Endothelial cell of umbilical vein (primary cell): ENCODE measurements at places on chromosomes 12 and 14.

DNA sequence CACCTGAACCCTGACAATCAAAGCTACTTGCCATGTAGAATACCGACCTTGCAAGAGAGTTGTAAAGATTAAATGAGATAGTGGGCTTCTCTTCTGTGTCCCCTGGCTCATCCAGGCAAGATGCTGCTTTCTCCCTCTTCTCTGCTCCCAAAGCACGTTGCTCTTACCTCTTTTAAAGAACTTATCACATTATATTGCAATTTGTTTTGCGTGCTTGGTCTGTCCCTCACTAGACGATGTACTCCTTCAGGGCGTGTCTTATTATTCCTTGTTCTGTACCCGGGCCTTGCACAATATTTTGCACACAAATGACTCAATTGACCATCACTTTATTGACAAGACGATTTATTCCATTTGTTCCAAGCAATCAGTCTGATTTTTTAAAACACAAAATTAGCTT, 3.3 kb downstream of the DCN start:
- DNase-seq = no peak

DNA sequence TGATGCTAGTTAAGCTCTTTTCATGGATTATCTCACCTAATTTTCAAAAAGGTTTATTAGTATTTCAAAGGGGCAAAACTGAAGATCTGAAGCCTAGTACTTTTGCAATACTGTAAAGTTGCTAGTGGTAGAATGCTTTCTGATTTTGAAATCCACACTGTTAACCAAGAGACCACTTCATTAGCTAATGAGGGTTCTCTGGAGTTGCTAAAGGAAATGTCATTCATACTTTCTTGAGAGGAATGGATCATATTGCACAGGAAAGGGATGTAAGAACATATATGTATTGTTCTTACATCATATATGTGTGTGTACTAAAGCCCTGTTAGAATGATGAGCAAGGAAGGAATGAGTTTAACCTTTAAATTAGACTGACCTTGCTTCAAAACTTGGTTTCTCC, 39.0 kb upstream of the LDHB start:
- DNase-seq = no peak

- no peak for DNase-seq
These were observed 54.9 kb upstream of the IGF1 start for GRCh38 chr12:102535306-102535705.

DNA sequence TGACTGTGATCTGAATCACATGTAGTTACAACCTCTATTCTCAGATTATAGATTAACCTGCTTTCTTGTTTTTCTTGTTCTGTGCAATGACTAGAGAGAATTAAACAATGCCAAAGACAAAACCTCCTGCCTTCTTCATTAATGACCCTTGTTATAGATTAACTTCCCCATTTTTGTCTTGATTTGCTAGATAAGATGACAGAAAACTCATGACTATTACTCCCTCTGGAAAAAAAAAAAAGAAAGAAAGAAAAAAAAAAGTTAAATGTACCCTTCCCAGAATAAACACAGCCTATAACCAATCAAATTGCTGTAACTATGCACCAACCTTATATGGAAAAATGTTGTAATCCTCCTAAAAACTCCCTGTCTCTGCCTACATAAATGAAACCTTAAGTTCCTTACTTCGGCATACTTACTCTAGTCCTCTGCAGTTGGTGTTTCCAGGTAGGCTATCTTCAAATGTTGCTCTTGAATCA, 41.1 kb upstream of the PCED1B start:
- no peak for DNase-seq

GRCh38 chr12:28568118-28568517, 377.9 kb downstream of the CCDC91 start:
- DNase-seq = no peak

DNA sequence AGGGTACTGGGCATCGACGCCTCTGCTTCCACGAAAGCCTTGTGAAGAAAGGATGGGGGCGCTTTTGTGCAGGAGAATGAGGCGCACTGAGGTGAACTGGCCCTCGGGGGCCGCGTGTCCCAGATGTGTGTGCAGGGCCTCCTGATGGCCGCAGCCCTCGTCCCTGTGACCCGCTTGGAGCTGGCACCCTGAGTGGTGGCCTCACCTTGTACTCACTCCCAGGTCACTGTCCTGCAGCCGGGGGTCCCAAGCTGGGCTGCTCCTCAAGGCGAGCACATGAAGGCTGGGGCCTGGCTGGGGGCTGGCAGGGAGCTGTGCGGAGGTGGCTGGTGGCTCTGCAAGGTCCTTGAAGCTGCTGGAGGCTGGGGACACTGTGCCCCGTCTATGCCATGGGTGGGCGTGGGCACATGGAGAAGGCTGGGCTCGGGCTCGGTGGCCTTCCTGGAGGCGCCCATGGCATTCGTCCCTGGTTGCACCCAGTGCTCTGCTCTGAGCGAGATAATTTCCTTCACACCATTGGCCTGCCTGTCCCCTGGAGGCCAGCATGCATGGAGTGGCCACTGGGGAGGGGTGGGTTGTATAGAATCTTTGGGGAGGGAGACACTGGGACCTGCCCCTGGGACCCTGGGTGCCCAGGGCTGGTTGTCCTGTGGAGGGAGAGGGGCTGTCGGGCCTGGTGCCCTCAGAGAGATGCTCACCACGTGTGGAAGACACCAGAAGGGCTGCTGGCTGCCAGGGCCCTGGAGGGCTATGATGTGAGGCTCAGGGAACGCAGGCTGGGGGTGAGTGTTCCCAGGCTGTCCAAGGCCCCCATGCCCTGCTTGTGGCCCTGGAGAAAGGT, 79.3 kb downstream of the TMEM121 start:
- no peak for DNase-seq

DNA sequence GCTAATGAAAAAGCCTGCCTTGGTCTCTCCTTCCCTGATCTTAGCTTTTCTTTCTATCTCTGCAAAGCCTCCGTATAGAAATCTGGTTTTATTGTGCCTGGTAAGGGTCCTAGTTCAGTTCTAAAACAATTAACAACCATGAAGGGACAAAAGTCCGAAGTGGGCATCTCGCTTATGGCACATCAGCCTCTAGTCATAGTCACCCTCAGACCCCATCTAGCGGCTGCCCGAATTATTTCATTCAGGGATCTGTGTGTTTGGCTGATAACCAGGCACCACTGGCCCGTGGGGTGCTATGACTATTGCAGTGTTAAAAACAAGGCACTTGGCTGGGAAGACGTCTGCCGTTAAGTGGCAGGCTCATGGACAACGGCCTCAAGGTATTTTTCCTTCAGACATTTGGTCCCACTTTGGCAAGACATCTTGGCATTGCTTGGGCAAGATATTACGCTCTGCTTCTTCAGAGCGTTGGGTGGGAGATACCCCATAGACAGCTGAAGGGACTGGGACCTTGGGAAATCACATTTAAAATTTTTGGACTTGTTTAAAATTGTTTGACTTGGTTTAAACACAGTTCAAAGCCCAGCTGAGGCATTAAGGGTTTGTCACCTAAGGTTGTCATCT, 87.1 kb downstream of the SINHCAF start:
- DNase-seq = peak; percentile 67

DNA sequence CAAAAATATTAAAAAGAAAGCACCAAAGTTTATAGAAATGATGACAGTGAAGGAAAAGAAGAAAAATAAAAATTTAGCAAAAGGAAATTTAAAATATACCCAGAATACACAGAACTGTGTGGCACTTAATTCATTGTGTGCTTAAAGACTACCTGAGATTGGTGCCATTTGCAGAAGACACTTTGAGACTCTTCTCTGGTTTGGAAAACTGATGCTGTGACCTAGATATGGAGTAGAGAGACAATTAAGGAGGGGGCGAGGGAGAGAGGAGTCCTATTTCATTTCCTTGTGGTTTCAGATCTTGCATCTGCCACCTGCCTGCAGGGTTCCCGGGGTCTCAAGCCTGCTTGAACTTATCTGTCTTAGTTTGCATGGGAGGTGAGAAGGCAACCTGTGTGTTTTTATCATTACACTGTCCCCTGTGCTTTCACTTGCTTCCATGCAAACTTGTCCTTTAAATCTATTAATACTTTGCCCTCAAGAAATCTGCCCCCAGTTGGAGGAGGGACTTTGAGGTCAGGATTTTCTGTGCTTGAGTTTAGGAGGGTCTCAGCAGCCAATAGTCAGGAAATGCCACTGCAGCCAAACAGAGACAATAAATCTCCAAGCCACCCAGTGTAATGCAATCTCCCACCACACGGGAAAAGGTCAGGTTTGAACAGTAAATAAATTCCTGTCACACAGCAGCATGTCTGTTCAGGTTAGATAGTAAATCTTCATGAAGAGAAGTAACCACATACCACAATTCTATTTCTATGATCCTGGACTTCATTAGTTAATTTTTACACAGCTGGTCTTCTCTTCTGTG, 119.4 kb downstream of the CAND1 start:
- DNase-seq = no peak

DNA sequence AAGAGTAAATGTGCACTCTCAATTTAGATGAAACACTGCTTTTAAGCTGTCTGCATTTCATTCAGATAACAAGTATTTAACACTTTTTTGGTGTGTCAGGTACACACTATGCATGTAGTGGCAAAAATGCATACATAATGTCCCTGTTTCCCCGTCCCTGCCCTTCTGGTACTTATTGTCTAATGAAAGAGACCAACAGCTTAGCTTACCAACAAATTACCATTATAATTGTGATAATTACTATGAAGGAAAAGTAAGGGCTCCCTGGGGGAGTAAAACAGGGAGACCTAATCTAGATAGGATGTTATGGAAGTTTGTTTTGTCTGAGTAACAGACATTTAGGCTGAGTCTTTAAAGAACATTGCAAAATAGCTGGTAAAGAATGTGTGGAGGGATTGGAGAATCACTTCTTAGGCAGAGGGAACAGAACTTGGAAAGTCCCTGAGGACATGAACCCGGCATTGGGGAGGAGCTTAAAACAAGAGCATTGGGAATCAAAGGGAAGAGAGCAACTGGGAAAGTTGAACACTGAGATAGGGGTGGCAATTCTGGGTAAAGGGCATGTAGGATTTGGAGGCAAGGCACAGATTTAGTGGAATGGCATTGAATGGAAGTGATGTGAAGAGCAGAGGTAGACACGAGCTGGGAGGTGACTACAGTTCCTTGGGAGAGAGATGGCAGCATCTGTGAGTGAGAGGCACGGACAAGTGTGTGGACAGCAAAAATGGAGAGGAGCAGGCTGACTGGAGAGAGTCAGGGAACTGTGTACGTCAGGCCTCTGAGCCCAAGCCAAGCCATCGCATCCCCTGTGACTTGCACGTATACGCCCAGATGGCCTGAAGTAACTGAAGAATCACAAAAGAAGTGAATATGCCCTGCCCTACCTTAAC, 181.6 kb downstream of the GRIP1 start:
- DNase-seq = no peak

DNA sequence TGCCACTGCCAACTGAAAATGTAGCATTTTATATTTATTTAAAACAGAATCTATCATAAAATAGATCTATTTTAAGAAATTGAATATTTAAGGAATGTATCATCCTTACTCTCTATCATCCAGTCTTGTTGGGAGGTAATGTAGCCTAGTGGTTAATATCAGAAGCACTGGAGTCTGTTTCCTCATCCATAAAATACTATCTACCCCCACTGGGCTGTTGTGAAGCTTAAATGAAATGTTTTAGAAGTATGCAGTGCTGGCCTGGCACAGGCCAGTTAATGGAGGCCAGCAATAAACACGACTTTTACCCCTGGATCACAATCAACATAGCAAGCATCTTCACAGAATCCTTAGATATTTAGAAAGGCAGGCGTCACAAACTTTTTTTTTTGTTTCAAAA, 188.0 kb downstream of the CAND1 start:
- no peak for DNase-seq

DNA sequence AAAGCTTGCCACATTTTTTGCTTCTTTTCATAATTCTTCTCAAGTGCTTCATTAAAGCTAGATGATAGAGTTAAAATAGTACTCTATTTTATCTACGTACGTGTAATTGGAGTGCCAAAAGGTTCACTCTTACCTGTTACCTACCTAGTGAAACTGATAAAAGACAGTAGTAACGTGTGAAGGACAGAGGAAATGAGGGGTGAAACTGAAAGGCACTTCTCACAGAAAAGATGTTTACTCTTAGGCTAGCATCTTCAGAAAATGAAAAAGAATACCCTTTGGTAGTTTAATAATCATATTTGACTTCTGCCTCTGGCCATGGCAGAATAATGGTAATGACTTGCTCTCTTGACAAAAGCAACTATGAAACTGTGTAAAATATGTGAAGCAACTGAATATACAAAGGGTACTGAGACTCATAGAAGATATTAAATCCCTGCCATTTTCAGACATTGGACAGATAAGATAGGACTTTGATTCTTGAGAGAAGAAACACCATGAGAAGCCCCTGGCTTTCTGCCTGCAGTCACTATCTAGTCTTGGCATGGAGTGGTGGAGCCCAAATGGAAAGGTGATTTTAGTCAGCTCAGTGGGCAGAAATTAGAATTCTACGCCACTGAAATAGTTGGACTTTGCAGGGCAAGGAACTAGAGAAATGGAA, 6.3 kb upstream of the EVL start:
- no peak for DNase-seq

- no peak for DNase-seq
These were observed 1.3 kb downstream of the RITA1 start for GRCh38 chr12:113186666-113187325.

DNA sequence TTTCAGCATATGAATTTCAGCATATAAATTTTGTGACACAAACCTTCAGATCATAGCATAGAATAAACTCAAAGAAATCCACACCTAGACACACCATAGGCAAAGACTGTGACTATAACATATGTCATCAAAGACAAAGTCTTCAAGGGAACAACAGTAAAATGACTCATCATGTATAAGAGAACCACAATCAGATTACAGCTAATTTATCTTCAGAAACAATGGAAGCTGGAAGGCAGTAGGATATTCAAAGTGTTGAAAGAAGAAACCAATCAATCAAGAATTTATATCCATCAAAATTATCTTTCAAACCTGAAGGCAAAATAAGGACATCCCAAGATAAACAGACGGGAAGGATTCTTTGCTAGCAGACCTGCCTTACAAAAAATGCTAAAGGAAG, 29.0 kb downstream of the DLK1 start:
- DNase-seq = no peak

DNA sequence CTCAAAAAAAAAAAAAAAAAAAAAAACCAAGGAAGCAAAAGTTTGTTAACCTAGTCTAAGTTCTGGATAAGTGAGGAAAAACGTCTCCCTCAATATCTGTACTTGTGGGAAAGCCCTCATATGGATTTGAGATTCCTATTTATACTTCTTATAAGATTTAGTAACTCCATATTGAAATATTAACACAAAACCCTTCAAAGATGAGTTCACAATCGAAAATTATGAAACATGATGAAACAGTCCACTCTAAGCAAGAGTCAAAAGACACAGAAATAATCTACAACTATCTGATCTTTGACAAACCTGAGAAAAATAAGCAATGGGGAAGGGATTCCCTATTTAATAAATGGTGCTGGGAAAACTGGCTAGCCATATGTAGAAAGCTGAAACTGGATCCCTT, 25.2 kb downstream of the VWF start:
- no peak for DNase-seq

- DNase-seq = no peak
These were observed 17.8 kb downstream of the EEA1 start for GRCh38 chr12:92911339-92911738.

GRCh38 chr14:68513838-68514607, 278.8 kb downstream of the ZFP36L1 start:
- DNase-seq = no peak

- DNase-seq = peak; percentile 67
These were observed 72.4 kb downstream of the TTC9 start for GRCh38 chr14:70714055-70714550.
